ENCODE measurements at places on chromosomes 16 and 17.

- DNase-seq, result no peak
Measured at GRCh38 chr17:69762766-69763165, 312.3 kb upstream of the KCNJ16 start.

GRCh38 chr17:38449364-38449763, 21.1 kb downstream of the ARHGAP23 start:
- DNase-seq, result no peak

DNA sequence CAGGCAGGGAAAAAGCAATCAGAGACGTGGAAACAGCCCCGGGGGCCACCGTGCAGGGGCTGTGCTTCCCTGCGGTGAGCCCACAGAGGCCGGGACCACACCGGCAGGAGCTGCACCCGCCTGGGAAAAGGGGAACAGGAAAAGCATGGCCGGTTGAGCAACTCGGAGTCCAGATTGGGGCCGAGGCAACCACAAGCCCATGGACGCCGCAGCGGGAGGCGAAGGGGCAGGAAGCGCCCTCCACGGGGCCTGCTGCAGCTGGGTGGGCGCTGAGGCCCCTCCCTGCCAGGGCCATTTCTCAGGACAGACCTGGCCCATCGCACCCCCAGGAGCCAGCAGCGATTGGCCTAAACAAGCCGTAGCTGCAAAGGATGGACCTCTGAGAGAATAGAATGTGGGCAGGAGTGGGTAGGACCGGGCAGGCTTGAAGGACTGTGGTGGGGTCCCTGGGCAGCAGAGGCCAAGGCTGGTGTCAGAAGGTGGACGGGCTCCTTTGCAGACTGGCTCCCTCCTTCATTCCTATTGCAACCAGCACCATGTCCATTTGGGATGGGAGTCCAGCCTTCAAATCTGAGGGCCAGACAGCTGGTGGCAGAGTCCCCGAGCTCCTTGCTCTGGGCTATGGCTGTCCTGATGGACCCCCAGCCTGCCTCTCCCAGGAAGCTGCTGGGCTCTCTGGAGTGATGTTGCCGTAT, 30.4 kb downstream of the COX4I1 start:
- no peak for DNase-seq

- no peak for DNase-seq
Measured at GRCh38 chr17:10871914-10872313, 34.0 kb upstream of the PIRT start.

- no peak for DNase-seq
Measured at GRCh38 chr17:48024149-48025039, 13.2 kb downstream of the COPZ2 start.

DNA sequence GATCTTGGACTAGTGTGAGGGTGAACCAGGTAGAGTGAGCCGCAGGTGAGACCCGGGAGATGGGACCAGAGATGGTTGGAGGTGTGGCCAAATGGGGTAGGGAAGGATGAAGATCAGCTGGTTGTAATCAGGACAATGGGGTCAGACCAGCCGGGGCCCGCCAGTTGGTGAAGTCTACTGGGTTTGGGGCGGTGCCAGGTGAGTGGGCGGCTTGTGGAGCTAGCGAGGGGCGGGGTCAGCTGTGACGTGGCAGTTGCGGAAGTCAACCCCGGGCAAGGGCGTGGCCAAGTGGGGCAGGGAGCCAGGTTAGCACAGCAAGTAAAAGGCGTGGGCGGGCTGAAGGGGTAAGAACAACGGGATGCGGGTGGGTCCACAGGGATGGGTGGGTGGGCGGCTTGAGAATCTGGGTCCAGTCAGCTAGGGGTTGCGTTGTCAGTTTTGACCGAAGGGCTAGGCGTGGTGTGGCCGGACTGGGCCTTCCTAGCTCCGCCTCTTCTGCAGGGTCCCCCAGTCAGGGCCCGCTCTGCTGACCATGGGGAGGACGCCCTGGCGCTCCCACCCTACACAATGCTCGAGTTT, 25.5 kb upstream of the ALKBH5 start:
- peak; percentile 77 for DNase-seq

DNA sequence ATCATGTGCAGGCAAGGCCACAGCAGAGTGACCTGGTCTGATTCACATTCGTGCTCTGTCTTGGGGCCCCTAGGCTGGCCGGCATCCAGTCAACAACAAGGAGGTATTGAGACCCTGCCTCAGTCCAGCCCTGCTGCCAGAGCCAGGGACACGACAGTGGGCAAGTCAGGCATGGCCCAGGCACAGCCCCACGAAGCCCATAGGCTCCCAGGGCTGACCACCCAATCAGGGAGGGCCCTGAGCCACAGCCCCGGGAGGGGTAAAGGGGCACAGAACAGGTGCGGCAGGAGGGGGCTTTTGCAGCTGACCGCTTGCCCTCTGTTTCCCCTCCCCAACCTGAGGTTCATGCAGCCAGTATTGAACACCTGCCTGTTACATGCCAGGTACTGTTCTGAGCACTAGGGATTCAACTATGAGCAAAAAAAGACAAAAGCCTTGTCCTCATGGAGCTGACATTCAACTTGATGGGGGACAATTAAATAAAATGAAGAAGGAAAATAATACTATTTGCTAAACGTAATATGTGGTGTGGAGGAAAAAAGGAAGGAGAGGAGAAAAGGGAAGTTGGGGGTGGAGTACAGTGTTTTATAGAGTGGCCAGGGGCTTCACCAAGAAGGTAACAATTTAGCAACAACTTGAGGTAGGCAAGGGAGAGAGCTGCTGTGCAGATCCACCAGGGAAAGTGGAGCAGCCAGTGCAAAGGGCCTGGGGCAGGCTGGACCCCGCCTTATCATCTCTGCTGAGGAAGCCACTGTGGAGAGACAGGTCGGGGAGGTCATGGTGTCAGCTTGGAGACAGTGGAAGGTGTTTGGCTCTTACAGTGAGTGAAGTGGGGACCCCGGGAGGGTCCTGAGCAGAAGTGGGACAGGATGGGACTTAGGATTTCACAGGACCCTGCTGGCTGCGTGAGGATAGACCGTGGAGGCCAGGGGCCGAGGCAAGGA, 6.1 kb downstream of the DRC3 start:
- no peak for DNase-seq

DNA sequence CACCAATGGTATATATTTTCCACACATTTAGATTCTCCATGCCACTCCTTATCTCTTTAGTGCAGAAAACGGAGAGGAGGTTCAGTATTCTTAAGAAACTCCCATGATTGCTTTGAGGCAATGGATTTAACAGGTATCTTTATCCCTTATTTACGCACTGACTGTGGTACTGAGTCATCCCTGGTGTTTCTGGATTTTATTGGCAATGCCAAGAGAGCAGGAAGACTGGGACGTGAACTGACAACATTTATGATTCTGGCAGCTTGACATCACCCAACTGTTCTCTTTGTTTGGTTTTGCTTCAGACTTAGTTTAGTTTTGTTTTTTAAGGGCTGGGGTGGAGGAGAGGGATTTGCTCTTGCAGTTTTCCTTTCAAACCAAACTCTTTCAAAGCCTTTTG, 131.4 kb downstream of the WWOX start:
- peak; percentile 13 for DNase-seq

DNA sequence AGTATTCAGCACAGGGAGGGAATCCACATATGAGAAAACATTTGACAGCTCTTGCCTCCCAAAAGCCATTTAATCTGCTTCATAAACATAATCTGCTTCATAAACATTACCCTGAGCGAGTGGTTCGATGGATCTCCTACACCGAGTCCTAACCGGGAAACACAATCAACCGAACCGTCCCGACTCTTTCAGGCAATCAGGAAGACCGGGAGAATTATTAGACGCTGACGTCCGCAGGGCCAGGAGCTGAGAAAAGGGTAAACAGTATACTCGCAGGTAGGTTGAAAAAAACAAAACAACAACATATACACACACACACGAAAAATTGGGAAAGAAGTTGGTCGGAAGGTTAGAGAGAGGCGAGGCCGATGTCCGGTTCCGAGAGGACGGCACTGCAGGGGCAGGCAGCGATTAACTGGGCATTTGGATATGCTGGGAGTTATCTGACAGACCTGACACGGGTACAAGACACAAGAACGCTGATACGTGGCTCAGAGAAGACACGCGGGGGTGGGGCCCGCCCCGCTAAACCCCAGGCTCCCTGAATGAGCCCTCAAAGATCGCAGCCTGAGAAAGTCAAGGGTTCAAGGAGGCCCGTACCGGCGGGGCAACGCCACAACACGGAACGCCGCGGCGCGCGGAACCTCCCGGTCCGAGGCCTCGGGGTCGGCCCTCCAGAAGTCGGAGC, 585 bp downstream of the AP1G1 start:
- DNase-seq, result peak; percentile 10

GRCh38 chr17:2880050-2880449, 83.8 kb downstream of the RAP1GAP2 start:
- DNase-seq, result no peak

DNA sequence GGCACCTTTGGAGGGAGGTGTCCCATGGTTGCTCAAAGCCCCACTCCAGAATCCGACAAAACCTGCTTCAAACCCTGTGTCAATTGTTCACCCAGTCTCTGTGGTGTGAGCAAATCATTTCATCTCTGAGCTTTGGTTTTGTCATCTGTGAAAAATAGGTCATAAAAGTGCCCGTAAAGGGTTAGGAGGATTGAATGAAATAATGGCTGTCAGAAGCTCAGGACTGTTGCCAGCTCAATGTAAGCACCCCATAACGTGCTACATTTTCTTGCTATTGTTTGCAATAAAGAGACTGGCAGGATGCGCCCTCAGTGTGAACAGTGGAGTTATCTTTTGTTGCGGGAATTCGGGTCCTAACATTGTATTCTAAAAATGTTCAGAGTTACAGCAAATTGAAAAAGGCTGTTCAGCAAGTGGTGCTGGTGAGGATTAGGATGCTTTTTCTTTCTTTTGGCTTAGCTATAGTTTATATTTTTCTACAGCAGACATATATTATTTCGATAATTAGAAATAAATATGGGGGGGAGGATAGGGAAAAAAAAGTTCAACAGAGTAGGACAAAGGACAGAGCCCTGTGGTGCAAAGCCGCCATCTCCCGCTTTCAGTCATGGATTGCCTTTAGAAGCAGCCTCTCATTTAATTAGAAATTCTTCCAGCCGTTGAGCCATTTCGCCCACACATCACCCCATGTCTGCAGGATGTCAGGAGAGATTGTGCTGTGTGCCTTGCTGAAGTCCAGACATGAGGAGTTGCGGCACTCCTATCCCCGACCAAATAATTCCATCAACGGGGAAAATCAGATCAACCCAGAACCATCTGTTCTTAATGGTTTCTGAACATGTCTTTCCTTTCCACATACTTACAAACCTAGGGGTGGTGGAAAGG, 20.9 kb upstream of the PYY start:
- no peak for DNase-seq

GRCh38 chr16:54930005-54930868, at the start of gene IRX5:
Gene IRX5, plus strand, starts transcription at chr16:54930865. Its CDS starts 334 bp downstream, at chr16:54931199.
- DNase-seq, result peak; percentile 98

GRCh38 chr16:52398491-52398960, 148.4 kb downstream of the TOX3 start:
- DNase-seq, result no peak

GRCh38 chr16:55225972-55226542, 97.9 kb upstream of the IRX6 start:
- DNase-seq, result no peak

- peak; percentile 60 for DNase-seq
Measured at GRCh38 chr16:55500530-55501011, 8.3 kb upstream of the LPCAT2 start.

GRCh38 chr16:28958836-28959235, 8.1 kb downstream of the NFATC2IP start:
- DNase-seq, result no peak

GRCh38 chr16:21301168-21301894, 23.2 kb upstream of the CRYM start:
- peak; percentile 73 for DNase-seq

DNA sequence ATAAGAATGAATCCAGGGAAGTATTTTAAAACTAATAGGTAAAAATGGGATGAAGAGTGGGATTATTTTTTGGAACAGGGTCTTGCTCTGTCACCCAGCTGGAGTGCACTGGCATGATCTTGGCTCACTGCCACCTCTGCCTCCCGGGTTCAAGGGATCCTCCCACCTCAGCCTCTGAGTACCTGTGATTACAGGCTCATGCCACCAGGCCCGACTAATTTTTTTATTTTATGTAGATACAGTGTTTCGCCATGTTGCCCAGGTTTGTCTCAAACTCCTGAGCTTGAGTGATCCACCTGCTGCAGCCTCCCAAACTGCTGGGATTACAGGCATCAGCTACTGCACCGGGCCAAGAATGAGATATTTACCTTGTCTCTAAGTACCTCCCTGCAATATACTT, 22.1 kb downstream of the NSMCE1 start:
- no peak for DNase-seq

GRCh38 chr17:32763855-32764439, 113.0 kb downstream of the MYO1D start:
- DNase-seq, result no peak

DNA sequence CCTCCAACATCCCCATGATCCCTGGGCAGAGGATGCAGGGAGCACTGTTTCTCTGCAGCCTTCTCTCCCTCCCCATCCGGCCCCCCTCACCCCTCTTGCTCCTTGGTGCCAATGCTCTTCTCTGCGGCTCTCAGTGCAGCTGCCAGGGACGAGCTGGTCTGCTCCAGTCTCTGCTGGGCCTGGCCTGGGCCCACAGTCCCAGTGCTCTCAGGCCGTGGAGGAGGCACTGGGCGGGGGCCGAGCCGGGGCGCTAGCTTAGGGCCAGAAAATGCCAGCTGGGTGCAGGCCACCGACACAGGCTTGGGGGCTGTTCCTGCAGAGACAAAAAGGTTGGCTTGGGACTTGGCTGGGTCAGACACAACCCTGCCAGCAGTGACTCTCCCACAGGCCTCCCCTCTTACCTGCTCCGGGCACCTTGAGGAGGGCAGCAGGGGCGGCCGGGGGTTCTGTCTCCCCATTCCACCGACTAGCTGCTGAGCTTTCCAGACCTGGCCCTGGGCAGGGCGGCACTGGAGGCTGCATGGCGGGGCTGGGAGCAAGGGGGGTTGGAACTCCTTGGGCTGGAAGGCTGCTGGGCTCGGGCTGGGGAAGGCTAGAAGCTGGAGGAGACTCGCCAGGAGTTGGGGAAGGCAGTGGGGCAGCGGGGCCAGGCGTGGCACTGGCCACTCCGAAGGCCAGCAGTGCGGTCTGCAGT, 13.8 kb downstream of the CASKIN2 start:
- DNase-seq, result no peak

DNA sequence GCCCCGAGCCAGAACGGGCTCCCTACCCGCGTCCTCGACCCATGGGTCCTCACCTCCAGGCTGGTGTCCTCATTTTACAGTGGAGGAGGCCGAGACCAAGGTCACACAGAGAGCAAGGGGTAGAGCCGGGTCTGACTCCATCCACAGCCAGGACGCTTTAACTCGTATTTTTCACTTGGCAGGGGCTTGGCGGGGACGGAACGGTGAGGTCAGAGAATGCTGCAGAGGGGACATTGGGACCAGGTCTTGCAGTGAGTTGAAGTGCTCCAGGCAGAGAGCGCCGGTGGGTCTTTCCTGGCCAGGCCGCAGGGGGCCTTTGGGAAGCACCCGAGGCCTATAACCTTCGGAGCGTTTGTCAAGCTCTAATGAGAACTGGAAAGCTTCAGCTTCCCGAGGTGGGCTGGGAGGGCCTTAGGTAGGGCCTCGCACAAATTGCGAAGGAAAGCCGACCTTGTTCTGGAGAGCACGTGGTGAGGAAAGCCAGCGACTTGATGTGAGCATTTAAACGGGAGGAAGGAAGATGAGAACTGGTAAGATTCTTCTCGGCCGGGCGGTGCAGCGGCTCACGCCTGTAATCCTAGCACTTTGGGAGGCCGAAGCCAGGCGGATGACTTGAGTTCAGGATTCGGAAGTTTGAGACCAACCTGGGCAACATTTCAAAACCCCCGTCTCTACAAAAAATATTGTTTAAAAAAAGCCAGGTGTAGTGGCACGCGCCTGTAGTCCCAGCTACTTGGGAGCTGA, 908 bp upstream of the CLUH start:
- no peak for DNase-seq
